ENCODE measurements at places on chromosomes 5 and 9.

- no peak for DNase-seq
These were observed 466.6 kb upstream of the DAB2 start for GRCh38 chr5:39891376-39891775.

DNA sequence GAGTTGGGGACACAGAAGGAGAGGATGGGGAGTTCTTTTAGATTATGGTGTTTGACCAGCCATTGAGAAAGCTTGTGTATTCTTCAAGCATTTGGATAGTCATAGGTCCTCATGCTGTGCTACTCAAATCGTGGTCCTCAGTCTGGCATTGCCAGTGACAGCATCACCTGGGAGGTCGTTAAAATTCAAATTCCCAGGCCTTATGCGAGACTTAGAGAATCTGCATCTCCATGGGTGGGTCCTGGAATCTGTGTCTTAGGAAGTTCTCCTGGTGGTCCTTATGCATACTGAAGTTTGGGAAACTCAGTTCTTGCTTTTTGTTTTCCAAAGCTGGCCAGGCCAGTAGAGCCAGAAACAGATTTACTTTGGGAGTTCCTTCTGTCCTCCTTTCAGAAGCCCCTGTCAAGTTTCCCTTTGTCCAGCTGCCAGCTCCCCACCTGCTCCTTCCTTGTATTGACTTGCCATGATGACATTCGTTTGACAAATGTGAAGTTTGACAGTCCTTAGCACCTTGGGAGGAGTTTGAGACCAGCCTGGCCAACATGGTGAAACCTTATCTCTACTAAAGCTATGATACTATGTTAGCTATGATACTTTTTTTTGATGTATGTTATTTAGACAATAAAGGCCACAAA is 95.6 kb downstream of the PALM2AKAP2 start:
- no peak for DNase-seq

DNA sequence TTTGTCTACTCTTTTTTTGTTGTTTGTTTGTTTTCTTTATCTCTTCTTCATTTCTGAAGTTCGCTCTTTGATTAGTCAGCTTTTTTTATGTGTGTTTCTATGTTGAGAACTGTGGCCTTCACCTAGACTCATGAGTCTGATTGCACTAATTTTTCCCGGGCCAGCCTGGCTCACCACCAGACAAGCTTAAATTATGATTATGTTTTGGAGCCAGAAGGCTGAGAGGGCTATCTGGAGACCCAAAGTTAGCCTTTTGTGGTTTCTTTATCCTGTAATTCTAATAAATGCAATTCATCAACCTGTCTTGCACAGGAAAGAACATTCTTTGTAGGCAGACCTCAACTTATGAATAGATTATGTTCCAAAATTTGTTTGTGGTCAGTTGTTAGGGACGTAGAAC is 20.8 kb upstream of the ACTBL2 start:
- no peak for DNase-seq

DNA sequence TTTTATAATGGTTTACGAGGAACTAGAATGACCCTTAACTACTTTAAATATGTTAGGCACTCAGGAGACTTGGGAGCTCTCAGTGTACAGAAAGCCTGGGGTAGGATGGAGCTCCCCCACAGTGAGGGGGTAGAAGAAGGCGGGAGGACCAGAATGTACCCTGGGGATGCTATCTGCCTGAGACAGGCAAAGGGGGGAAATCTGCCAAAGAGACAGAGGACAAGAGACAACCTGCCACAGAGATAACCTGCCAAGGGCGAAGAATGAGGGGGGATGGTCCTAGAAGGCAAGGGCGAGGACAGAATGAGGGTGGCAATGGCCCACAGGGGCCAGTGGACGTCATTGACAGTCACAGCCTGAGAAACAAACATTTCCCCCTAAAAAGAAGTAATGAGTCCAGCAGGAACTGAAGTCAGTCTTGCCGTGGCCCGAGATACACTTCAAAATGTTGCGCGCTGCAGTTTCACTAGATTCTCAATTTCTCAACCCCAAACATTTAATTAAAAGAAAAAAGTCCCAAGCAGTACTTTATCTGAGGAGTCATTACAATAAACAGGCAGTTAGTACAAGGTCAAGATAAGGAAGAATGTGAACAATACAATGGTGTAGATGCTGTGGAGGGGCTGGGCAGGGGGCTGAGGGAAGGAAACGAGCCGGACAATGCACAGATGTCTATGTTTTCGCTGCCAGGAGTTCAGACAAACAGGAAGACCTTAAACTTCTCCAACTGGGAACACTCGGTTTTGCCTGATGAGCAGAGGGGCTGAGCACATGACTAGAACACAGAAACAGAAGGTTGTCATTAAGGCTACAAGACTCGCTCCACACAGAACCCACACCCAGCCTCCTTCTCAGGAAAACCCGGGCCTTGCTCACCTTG is 125.0 kb downstream of the LHFPL2 start:
- no peak for DNase-seq

DNA sequence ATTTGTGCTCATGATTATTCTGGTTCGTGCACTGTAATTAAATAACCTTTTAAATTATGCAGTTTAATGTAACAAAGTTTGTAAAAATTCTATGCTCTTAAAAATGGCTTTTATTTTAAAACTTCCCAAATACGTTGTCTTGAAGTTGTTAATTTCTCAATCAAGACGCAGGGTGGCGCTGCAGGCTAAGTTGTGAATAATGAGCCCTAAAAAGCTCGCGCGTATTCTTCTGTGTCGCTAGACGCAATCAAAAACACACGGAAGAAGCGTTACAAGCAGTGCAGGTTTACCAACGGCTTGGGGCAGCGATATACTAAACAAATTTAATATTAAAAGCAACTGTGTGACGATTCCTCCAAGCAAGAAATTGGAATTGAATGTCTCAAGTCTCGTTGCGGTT is at the start of gene PCDHB4:
Gene PCDHB4 (plus strand): TSS at position 256 of the 400 bp plus-strand sequence. CDS start 181 bp downstream, outside the sequence.
- no peak for DNase-seq

- no peak for DNase-seq
These were observed 266.0 kb downstream of the DMAC1 start for GRCh38 chr9:7533376-7534090.

GRCh38 chr9:95425910-95426551 is 90.7 kb downstream of the PTCH1 start:
- no peak for DNase-seq

- no peak for DNase-seq
These were observed 180.9 kb downstream of the OSTF1 start for GRCh38 chr9:75269197-75269596.

Measured in stimulated activated CD8-positive, alpha-beta memory T cell treated with anti-CD3 and anti-CD28 coated beads, Interleukin-7, amount 100 ng/mL, for 1 hour (primary cell).